T-helper 2 cell (primary cell): ENCODE measurements at places on chromosomes 1 and 21.

- no peak for DNase-seq
Measured at GRCh38 chr1:211932933-211933254, 102.3 kb upstream of the LPGAT1 start.

GRCh38 chr1:161480381-161481035 lies 24.7 kb upstream of the FCGR2A start:
- no peak for DNase-seq

GRCh38 chr1:100565937-100566699 lies 28.2 kb downstream of the GPR88 start:
- DNase-seq = no peak

DNA sequence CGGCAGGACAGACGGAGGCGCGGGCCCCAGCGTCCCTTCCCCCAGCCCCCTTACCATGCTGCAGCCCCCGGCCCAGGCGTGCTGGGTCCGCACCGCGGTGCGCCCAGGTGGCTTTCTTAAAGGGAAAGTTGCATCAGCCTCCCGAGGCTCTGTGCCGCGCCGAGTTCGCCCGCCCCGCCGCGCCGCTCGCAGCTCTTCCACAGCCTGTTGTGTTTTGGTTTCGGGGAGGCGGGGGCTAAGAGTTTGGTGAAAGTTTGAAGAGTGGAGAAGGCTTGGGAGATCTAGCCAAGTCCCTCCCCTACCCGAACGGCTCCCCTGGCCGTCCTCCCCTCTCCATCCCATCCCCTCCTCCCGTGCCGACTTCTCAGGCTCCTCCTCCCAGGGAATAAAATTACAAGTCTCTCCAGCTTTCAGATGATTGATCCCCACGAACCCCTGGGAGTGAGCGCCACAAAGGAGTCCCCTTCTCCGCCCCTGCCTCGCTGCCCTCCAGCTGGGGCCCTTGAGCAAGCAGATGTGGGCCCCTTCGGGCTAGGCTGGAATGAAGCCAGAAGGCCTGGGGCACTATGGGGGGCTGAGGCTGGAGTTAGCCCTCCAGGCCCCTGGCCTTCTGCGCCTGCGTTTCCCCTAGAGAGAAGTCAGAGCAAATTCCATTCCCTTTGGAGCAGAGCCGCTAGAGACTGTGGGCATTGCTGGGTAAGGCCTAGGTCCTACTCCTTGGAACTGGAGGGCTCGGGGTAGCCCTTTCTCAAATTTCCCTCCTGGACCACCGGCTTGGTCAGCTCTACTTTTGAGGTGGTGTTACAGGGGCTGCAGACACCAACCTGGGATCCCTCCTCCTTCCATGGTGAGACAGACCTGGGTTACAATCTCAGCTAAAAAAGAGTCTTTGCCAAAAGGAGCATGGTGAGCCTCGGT lies at the start of gene SLC6A9:
SLC6A9 (minus strand) TSS at position 211 of the 918 bp plus-strand sequence. CDS start 7,185 bp downstream, outside the sequence.
- DNase-seq = no peak

GRCh38 chr21:32392299-32392879 lies 423 bp downstream of the URB1 start:
- peak; percentile 16 for DNase-seq

- no peak for DNase-seq
Measured at GRCh38 chr1:53502641-53503432, 43.6 kb downstream of the DMRTB1 start.

GRCh38 chr1:83717785-83718184 lies 281.1 kb downstream of the TTLL7 start:
- DNase-seq = no peak

DNA sequence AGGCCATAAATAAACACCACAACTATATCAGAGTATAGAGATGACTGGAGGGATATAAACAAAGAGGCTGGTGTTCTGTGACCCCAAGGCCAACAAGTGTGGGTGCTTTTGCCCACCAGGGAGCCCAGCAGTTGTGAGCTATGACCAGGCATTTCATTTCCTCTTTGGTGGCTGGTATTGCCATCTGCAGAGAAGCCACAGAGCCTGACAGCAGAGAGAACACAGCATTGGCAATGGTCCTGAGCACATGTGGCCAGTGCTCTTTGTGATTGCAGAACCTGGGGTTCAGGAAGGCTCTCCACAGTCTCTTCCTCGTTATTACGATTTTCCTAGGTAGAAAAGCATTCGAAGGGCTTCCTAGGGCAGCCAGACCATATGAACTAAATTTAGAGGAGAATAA lies 112.3 kb downstream of the TM2D1 start:
- no peak for DNase-seq

DNA sequence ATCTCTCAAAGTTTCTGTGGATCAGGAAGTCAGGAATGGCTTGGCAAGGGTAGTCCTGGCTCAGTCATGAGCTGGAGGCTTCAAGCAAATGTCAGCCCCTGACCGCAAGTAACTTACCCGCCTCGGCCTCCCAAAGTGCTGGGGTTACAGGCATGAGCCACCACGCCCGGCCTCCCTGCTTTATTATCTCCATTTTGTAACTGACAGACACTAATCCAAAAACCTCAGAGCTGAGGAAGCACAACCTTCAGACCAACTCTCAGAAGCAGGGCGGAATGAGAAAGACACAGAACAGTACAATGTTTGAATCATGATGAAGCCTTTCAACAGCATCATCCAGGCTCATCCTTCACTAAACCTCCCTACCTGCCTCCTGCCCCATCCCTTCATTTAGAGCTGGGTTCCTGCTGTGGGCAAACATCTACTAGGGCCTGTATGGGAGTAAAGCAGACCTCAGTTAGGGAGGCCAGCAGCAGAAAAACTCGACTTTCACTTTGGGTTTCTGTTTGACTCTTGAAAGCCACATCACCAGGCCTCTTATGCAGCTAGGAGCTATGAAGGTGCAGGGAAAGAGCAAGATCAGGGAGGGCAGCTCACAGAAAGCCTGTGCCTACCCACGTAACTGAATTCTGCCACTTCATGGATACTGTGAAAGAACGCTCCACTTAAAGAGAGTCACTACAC lies 84.4 kb upstream of the RAB4A start:
- peak; percentile 86 for DNase-seq

DNA sequence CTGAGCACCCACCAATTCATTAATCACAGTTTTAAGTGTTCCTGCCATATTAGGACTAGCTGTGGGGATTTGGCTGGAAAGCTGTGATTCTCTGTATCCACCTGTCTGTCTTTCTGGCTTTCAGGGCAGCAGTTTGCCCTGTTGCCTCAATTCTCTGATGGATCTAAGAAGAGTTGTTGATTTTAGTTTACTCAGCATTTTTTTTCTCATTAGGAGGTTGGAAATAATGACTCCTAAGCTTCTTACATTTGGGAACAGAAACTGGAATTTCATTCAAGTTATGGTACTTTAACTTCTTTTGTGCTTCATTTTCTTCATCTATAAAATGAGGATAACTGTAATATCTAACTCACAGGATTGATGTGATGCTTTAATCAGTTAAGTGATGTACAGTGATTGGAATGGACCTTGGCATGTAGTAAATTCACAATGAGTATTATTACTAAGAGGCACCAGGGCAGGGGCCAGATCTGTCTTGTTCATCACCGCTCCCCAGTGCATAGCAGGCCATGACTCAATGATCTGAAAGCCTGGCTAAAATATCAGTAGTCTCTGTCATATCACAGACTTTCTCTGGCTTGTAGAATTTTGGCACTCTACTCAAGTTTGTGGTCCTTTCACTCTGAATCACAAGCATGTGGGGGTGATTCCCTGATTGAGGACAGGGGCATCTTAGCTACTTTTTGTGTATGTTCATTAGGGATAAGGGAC lies 51.4 kb upstream of the GREM2 start:
- no peak for DNase-seq

DNA sequence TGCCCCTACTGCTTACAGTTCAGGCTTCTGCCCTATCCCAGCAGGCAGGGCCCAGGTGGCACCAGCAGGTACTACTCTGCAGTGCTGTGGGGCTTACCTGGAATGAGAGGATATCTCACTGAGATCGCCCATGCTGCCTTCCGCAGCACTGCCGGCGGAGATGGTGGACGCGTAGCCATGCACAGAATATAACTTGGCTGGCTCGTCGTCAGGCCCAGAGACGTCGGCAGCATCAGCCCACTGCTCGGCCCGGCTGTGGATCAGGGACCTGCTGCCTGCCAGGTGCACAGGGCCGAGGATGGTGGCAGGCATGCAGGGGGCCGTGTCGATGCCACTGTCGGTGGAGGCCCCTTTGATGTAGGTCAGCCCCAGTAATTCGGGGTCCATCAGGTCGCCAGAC lies 190.9 kb downstream of the SIPA1L2 start:
- DNase-seq = no peak
